ENCODE measurements at places on chromosomes 4 and X.

GRCh38 chr4:26525771-26526150, 35.5 kb upstream of the CCKAR start:
- no peak for DNase-seq

- no peak for DNase-seq
Observed at GRCh38 chr4:55184600-55185523, 59.5 kb upstream of the KDR start.

DNA sequence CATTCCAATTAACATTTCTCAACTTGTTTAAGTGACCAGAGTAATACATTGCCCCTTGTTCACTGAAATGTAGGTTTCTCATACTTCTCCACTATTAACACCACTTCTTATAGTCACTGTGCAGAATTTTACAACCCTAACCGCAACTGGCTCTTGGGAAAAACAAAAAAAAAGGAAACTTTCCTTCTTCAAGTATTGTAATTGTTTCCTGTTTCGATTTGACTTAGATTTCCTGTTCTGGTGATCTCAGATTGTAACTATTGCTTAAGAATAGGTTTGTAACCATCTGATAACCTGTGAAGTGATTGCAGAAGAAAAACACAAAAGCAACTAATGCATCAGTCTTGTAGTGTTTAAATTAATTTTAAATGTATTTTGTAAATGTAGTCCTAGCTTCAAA, 594.7 kb upstream of the GALNT7 start:
- DNase-seq = no peak

GRCh38 chrX:153812220-153812619, 17.8 kb downstream of the SSR4 start:
- DNase-seq = no peak

DNA sequence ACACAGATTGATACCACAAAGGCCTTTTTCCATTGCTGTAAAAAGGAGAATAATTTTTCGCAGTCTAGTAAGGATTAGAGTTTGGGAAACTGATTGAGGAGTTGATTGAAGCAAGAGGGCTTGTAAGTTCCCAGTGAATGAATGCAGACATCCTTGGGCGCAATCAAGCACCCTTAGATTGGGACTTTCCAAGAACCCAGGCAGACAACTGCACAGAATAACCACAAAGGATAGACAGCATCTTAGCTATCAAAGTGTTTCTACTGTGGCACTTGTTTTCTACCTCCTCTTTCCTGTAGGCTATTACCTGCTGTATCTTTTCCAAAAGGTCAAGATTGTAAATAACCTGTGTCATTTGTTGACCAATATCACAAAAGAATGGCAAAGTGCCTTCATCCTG, 2.6 kb downstream of the COX18 start:
- peak; percentile 69 for DNase-seq

- DNase-seq = peak; percentile 76
Observed at GRCh38 chr4:108113229-108113628, 55.5 kb downstream of the LEF1 start.

- no peak for DNase-seq
Observed at GRCh38 chr4:128861856-128862518, 52.5 kb downstream of the JADE1 start.

- no peak for DNase-seq
Observed at GRCh38 chrX:66931713-66932112, 292.8 kb upstream of the EDA2R start.

- DNase-seq = no peak
Observed at GRCh38 chr4:110510955-110511544, 35.1 kb downstream of the ENPEP start.

- DNase-seq = no peak
Observed at GRCh38 chr4:65921180-65921579, 250.9 kb upstream of the EPHA5 start.

DNA sequence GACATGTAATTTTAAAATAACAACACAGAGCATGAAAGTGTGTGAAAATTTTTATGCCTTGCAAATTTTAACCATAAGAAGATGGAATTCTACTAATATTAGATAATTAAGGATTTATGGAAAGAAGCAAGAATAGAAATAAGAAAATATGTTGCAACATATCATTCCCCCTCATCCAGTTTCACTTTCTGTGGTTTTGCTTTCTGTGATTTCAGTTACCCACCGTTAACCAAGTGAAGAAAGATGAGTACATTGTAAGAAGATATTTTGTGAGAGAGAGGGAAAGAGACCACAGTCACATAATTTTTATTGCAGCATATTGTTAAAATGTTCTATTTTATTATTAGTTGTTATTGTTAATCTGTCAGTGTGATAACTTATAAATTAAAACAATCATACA, 77.9 kb downstream of the ADAM29 start:
- no peak for DNase-seq

- peak; percentile 77 for DNase-seq
Observed at GRCh38 chrX:11558972-11559371, 106.7 kb downstream of the ARHGAP6 start.

GRCh38 chr4:149345424-149345823, 470.2 kb downstream of the IQCM start:
- DNase-seq = no peak

GRCh38 chr4:6195602-6196319, 4.6 kb downstream of the JAKMIP1 start:
- no peak for DNase-seq

- no peak for DNase-seq
Observed at GRCh38 chr4:1608196-1608820, 75.8 kb downstream of the FAM53A start.

- DNase-seq = no peak
Observed at GRCh38 chr4:137076908-137077307, 455.4 kb downstream of the PCDH18 start.

Data from activated effector memory CD4-positive, alpha-beta T cell treated with anti-CD3 and anti-CD28 coated beads, Interleukin-2, amount 50 U/mL, for 16 hours (primary cell).